ENCODE measurements at places on chromosomes 7 and 10. TPM values are rescaled to one million over a fixed set of nuclear protein-coding genes. Genes with fewer than 3 reads are reported as not detected.

DNA sequence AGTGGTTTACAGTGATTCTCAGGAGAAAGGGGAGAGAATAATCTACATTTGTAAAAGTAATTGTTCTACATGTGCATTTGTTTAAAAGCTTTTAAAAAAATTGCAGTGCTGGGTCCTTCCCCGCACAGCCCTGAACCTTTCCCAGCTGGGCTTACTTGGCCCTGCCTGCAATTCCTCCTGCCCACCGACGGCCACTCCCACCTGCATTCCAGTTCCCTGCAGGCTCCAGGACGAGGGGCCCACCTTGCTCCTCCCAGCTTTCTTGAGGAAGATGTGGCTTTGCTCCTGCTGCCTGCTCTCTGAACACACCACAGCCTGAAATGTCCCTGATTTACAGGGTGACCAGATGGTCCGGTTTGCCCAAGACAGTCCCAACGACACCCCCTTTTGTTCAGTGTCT lies 222.7 kb downstream of the PRPF18 start:
- peak; percentile 71 for DNase-seq

- no peak for DNase-seq
Measured at GRCh38 chr7:130882396-130882795, 148.4 kb upstream of the KLF14 start.

DNA sequence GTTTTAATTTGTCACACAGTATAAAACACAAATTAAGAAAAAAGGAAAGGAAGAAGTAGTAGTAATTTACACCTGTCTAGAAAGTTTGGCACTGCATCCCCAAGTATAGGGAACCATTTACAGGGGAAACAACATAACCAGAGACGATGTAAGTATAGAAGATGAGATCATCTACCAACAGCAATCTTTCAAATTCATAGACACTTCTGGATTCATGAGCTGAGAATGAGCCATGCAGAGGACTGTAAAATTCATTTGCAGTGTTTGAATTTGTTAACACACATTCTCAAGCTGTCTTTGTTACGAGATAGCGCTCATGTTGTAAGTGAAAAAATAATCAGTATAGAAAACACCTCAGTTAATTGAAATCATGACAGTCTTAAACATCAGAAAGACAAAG lies 337.0 kb upstream of the MEOX2 start:
- DNase-seq, result no peak

GRCh38 chr10:124390471-124391187 lies 28.1 kb downstream of the OAT start:
- no peak for DNase-seq

- no peak for DNase-seq
Measured at GRCh38 chr7:100007887-100008286, 7.5 kb upstream of the ZKSCAN1 start.

GRCh38 chr7:139845443-139845805 lies 16.4 kb downstream of the TBXAS1 start:
- DNase-seq, result no peak

GRCh38 chr10:117666166-117666565 lies 123.6 kb downstream of the EMX2 start:
- DNase-seq, result no peak

DNA sequence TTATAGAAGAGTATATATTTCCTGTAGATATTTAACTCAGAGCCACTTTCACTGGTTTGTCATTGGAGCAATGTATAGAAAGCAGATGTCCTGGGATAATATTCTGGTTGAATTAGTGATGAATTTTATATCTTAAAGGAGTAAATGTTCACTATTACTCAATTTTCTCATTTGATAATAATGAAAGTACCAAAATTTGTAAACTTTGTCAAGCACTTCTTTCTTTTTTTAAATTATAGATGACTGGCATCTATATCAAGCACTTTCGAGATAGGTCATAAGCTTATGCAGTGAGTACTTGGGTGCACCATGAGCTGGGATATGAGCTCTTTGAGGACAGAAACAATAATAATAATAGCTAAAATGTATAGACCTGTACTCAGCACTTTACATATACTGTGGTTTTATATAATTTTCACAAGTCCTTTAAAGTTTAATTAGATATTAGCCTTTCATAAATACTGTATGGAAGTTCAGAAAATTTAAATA lies 11.3 kb downstream of the RSBN1L start:
- DNase-seq, result no peak

- no peak for DNase-seq
Measured at GRCh38 chr7:155284496-155285274, 13.0 kb upstream of the INSIG1 start.

GRCh38 chr10:95295031-95295755 lies 4.4 kb upstream of the PDLIM1 start:
- no peak for DNase-seq

DNA sequence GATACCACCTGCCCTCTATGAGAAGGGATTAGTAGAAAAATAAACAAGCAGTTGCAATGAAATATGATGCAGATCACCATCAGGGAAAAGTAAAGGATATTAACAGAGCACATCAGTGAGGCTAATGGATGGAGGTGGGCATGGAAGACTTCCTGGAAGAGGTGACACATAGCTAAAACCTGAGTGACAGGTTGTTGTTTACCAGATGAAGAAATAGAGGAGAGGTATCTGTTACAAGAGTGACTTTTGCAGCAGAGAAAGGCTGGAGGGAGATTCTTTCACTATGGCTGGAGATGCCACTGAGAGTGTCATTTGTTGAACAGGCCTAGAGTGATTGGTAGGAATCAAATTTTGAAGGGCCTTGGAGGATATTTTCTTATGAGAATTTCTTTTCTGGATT lies 646.2 kb downstream of the GATA3 start:
- DNase-seq, result no peak

DNA sequence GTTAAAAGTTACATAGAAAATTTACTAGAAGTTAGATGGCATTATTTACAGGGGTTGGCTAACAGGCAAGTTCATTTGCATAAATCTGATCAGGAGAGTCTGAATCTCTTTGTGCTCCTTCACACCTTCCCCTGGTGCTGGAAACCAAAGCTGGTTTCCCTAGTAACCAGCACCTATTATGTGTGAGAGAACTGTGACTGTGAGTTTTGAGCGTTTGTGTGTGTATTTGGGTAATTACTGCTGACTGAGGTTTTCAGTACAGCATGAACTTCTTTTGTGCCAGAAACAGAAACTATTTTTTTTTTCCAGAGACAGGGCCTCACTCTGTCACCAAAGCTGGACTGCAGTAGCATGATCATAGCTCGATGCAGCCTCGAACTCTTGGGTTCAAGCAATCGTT lies 10.3 kb upstream of the IFIT1B start:
- no peak for DNase-seq

DNA sequence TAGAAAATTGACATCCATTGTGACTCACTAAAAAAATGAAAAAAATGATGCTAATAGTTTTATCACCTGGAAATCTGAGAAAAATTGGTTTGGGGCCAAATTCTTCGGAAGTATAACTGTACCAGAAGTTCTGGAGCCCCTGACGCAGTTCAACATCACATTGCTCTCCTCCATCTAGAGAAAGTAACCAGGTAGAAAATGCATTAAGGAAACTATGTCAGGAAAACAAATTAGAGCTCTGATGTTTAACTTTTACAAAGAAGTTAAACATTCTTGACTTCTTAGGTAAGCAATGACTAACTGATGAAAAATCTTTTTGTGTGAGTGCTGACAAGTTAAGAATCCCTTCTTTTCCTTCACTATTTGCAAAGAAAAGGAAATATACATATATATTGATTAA lies 61.1 kb upstream of the TMEM196 start:
- no peak for DNase-seq

DNA sequence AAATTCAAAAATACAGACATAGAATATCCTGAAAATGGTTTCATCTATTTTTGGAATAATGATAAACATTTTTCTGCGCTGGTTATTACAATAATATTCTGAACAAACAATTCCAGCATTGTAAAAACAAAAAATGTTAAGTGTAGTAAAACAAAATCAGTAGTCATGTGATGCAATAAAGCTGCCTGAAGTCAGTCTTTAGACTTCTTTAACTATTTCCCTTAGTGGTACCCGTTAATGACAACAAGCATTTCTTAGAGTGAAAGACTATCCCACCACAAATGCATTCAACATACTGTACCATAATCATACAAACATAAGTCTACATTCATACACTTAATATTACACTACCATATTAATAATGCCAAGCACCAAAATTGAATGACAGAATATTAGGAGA lies 1.6 kb downstream of the SKAP2 start:
- DNase-seq, result no peak

GRCh38 chr7:131040467-131040932 lies 287.2 kb upstream of the MKLN1 start:
- peak; percentile 51 for DNase-seq

GRCh38 chr10:130725474-130725970 lies 586.0 kb downstream of the TCERG1L start:
- no peak for DNase-seq

- DNase-seq, result no peak
Measured at GRCh38 chr7:98283127-98283886, 1.8 kb downstream of the BRI3 start.

GRCh38 chr10:127322286-127322685 lies 125.9 kb upstream of the INSYN2A start:
- no peak for DNase-seq

GRCh38 chr7:7271094-7271874 lies 88.9 kb downstream of the C1GALT1 start:
- no peak for DNase-seq

DNA sequence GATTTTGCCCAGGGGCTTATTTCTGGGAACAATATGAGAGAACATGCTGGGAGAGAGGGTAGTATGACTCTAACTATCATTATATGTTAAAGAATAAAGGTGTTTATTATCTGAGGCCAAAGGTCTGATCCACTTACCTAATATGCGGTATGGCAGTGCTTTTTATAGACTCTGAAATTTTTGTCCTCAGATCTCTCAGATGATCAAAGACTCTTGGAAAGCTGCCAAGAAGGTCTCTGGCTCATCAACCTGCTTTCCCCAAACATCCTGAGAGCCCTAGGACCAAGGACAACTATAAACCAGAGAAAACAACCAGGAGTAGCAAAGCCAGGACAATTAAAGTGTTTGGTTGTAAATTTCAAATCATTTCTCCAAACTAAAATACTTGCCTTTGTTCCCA lies 255.7 kb upstream of the LRRN3 start:
- DNase-seq, result no peak

GRCh38 chr10:36574207-36574606 lies 551.2 kb upstream of the ANKRD30A start:
- no peak for DNase-seq

DNA sequence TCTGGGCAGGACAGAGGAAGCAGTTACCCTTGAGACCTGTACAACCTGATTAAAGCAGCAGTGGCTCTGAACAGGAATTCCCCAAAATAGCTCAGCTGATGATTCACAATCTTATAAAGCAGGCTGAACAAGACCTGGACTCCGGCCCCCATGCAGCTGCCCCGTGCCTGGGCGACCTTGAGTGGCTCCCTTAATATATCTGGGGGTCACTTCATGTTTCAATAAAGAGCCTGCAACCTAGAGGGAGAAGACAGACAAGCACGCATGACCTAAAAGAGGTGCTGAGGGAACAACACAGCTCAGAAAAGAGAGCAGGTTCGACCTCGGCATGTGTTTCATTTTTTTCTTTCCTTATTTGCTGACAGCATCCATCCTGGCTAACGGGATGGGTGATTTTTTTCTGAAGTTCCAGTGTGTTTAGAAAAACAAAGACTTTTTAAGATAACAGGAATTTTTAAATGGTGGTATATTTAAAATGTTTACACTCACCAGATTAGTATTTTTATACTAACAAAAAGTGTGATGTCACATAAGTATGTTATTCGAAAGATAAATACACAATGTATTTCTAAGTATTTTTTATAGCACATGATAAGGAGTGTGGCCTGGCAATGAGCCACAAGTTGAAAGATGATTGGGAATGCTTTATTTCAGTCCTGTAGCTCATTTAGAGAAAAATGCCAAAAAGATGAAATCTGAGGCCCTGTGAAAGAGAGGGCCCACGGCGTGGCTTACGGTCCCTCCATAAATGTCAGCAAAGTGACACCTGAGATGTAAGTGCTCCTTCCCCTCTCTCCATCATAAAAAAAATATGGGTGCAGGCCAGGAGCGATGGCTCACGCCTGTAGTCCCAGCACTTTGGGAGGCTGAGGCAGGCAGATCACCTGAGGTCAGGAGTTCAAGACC lies 161.3 kb downstream of the SLIT1 start:
- no peak for DNase-seq

DNA sequence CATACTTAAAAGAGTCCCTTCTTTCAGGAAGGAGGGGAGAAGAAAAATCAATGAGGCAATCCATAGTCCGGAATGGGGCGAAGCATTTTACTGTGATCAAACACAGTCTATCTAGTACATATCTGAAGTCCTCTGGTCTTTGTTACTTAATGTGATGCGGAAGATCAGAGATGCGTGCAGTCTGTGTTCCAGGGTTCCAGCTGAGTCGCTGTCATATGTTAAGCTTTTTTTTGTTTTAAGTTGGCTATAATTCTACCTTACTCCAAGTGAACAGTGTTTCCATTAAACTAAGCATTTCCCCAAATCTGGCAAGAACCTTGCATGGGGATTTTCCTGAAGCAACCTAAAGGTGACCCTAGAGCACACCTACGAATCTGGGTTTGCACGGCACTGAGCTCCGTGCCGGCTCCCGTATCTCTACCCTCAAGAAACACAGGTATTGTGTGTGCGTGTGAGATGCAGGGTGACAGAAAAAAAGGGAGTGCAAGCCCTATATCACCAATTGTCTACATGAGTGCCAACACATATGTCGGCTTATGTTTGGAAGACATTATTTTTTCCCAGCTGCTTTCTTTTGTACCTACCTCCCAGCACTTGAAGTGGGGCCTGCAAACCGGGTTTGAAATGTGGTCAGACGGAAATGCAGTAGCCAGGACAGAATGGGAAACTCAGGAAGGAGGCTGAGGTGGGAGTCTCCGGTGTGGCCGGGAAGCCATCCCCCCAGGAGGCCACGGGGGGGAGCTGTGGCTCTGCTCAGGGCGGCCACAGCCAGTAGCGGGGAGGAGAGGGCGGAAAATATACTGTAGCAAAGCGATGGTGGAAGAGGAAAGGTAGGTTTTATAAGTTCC lies 435.8 kb upstream of the MGMT start:
- peak; percentile 59 for DNase-seq

DNA sequence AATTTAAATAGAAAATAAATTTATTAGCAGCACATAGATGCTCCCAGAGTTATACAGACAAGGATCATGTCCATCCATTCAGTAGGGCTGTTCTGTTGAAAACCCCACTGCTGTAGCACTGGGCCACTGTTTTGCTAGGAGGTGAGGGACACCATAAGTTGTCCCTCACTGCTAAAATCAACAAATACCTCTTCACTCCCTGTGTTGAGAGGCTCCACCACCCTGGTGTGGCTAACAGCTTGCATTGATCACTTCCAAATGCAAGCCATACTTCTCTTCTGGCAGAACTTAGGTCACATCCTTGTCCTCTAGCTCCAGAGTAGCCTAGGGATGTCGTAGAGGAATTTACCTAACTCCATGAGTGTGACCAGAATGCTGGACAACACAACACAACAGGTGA lies 55.4 kb downstream of the MDFIC start:
- no peak for DNase-seq

MALRD1 gene
- 11.1 TPM for total RNA-seq

SUV39H2 gene
- 25.8 TPM for total RNA-seq

FZD1 gene
- total RNA-seq, result 15.3 TPM

ITPRID1 gene
- total RNA-seq, result not detected

DKK1 gene
- total RNA-seq, result 12.7 TPM

ST7 gene
- total RNA-seq, result 43.8 TPM

FANK1 gene
- total RNA-seq, result 11.0 TPM

CCL26 gene
- not detected for total RNA-seq

OR2A1 gene
- 0.27 TPM for total RNA-seq

OGDHL gene
- 10.4 TPM for total RNA-seq

IDI2 gene
- total RNA-seq, result not detected

DLD gene
- 58.3 TPM for total RNA-seq

ADCYAP1R1 gene
- total RNA-seq, result 0.38 TPM

VIPR2 gene
- total RNA-seq, result 0.04 TPM

HOXA4 gene
- 55.9 TPM for total RNA-seq

PIK3AP1 gene
- total RNA-seq, result 0.25 TPM
